Stimulated activated CD8-positive, alpha-beta memory T cell treated with anti-CD3 and anti-CD28 coated beads, Interleukin-7, amount 100 ng/mL, for 24 hours (primary cell): ENCODE measurements at places on chromosomes 5 and 9.

DNA sequence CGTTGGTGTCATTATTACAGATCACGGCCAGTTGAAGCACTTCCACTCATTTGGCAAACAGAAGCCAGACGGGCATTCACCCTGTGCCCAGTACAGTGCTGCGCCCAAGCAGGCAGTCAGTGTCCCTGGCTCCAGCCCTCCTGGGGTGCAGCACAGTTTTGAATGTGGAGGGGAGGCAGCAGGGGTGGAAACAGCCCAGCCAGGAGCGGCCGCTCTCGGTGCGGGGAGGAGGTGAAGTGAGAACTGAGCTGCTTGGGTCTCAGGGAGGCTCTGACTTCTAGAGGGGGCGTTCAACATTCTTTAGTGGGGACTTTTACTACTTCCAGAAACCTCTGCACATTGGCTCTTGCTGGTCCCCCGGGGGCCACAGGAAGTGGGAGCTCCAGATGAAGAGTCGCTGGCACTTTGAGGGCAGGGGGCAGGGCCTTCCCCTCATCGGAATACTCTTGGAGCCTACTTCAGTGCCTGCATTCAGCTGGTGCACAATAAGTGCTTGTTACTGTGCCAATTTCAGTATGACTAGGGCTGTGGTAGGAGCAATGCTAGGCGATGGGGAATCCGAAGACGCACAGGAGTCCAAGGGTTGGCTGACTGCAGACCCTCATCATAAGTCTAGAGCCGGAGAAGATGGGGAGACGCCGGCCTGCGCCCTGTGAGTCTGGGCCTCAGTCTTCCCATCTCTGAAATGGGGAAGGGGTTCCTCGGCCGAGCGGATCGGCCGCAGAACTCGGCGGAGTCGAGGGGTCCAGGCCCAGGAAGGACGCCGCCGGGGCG, 492 bp upstream of the NEK6 start:
- DNase-seq, result no peak

GRCh38 chr5:134576386-134577021, 51.0 kb downstream of the JADE2 start:
- no peak for DNase-seq

GRCh38 chr5:179193746-179194145, 133.6 kb downstream of the ZNF354C start:
- no peak for DNase-seq

GRCh38 chr5:61991430-61991829, 314.6 kb upstream of the KIF2A start:
- no peak for DNase-seq

GRCh38 chr9:112047538-112048066, 127.5 kb downstream of the SUSD1 start:
- no peak for DNase-seq

- no peak for DNase-seq
Observed at GRCh38 chr5:128424646-128425045, 113.4 kb downstream of the FBN2 start.

GRCh38 chr9:21413624-21414023, 4.7 kb downstream of the IFNA8 start:
- DNase-seq, result no peak

GRCh38 chr5:151214614-151215545, 9.0 kb downstream of the CCDC69 start:
- DNase-seq, result no peak

- no peak for DNase-seq
Observed at GRCh38 chr5:89313044-89313443, 430.1 kb upstream of the MEF2C start.

GRCh38 chr5:170573114-170573513, 69.3 kb downstream of the KCNIP1 start:
- no peak for DNase-seq

DNA sequence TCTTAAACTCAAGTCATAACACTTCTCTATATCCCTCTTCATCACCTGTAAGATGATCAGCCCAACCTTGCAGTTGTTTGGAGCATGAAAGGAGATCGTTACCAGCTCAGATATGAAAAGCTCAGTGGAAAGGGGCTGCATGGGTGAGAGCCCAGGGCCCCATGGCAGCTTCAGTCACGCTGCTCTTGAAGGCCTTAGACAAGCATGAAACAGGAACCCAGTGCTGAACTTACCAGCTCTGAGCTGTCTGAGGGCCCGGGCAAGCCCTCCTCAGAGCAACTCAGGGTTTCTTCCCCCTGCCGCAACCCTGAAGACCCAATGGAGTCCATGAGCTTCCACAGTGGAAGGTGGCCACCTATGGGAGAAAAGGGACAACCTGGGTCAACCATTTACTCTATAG, 3.3 kb downstream of the HK3 start:
- no peak for DNase-seq

DNA sequence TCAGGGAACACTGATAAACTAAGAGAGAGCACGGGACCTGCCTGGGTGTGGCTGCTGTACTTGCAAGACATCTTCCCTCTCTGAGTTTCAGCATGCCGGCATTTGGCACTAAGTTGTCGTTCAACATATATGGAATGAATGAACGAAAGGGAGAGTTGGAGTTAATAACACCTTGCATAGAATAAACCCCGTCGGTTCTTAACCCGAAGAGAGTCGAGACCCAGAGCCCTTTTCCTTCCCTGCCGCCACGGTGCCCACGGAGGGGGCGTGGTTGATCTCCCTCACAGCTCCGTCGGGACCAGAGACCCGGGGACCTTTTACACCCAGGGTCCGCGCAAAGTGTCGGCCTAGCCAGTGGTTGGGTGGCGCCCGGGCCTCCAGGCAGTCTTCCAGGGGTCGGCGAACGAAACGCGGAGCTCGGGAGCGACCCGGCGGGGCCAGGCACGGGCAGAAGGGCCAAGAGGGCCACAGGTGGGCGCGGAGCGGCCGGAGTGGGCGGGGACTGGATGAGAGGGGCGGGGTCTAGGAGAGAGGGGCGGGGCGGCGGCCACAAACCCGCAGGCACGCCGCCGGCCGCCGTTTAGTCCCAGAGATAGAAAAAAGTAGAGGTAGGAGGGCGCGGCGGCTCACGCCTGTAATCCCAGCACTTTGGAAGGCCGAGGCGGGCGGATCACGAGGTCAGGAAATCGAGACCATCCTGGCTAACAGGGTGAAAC, 735 bp upstream of the RPL26L1 start:
- DNase-seq, result peak; percentile 26

- DNase-seq, result no peak
Observed at GRCh38 chr5:162806195-162806594, 631.2 kb upstream of the CCNG1 start.

GRCh38 chr5:118126159-118126558, 862.2 kb downstream of the DTWD2 start:
- no peak for DNase-seq

DNA sequence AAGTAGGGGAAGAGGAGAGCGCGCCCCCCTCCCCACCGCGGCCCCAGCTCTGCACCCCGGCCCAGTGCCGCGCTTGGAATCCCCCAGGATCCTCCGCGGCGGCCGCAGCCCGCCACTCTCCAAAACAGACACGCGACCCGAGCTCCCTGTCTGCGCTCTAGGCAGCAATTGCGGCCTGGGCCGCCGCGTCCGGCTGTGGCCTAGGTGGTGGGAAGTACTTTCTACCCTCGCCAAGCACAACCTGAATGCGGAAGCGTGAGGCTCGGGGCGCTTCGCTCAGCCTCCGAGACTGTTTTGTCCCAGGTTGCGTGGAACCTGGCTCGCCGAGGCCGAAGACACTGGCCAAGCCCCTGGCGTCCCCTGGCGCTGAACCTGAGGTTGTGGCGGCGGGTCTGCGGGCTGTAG, 3.3 kb upstream of the FOXB2 start:
- DNase-seq, result no peak

DNA sequence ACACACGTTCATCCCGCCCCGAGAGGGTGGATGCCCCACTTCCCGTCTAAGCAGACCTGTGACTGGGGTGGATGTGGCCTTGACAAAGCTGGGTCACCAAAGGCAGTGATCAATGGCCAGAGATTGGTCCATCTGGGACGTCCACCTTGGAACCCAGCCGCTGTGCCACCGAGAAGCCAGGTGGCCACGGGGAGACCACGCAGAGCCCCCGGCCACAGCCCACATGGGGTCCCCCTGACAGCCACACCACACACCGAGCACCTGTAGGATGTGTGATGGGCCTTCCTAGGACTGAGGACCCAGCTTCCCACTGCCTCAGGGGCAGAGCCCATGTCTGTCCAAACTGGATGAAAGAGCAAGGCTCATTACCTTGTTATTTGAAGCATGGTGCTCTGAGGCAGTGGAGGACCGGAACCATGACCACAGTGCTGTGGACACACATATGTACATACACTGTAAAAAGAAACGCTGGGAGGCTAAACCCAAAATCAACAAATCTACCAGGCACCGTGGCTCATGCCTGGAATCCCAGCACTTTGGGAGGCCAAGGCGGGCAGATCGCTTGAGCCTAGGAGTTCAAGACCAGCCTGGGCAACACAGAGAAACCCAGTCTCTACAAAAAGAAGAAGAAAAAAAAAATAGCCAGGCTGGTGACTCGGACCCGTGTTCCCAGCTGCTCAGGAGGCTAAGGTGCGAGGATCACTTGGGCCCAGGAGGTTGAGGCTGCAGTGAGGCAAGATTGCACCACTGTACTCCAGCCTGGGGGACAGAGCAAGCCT, 50.1 kb downstream of the MRPL36 start:
- no peak for DNase-seq

- DNase-seq, result no peak
Observed at GRCh38 chr5:76745670-76746069, 29.7 kb downstream of the F2R start.

- no peak for DNase-seq
Observed at GRCh38 chr9:121217609-121218292, 16.1 kb upstream of the RAB14 start.

DNA sequence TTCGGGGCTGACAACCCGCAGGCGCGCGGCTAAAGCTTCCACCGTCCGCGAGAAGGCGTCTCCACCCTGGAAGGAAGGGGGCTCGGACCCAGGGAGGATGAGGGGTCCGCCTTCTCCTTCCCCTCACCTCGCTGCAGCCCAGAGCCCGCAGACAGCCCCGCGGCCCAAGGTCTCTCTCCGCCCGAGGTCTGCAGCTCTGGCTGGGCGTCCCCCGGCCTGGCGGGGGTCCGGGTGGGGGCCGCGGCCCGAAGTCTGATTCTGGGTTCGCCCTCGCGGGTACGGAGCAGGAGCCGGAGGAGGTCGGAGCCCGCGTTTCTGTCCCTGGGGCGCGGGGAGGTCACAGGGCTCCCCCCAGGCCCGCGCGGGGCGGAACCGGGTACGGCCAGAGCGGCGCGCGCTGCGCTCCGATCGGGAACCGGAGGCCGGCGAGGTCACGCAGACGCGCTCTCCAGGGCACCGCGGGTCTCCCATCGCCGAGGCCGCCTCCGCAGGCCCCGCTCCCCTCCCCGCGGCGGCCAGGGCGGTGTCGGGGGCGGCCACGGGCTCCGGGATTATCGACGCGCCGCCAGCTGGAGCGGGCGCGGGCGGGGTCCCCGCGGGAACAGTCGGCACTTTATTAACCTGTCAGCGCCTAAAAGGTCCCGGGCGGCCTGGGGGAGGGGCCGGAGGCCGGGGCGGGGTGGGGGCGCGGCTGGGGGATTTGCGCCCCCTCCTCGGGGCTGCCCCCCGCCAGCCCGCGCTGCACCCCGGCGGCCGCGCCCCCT, 11.6 kb downstream of the LHX3 start:
- no peak for DNase-seq

GRCh38 chr9:124042201-124042721, 30.7 kb downstream of the LHX2 start:
- DNase-seq, result no peak

GRCh38 chr9:86968258-86968920, 21.1 kb upstream of the GAS1 start:
- no peak for DNase-seq

DNA sequence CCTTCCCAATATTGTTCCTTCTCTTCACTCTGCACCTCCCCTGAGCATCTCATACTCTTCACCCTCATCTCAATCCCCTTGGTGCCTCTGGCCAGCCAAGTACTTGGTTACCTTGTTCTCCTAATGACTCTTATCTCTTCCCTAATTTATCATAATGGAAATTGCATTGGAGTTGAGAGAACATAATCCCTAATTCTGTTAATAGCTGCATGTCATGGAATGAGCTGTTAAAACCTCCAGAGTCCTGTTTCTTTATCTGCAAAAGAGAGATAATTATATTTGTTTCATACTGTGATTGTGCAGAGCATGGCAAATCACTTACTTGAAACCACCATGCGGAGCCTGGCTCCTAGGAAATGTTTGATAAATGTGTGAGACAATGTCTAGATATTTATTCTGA, 1074.9 kb upstream of the DMAC1 start:
- DNase-seq, result no peak

DNA sequence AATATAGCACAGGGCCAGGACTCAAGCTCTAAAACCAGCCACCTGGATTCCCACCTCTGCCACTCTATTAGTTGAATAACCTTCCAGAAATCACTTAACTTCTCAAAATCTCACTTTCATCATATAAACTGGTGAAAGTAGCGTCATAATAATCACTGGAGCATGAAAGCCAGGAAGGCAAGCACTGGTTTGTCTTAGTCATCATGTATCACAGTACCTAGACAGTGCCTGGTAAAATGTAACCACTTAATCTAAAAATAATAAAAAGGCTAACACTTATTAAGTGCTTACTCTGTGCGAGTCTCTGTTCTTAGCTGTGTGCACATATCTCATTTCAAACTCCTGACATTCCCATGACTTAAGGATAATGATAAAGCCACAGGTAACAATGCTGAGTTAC, 109.4 kb downstream of the ASTN2 start:
- no peak for DNase-seq

DNA sequence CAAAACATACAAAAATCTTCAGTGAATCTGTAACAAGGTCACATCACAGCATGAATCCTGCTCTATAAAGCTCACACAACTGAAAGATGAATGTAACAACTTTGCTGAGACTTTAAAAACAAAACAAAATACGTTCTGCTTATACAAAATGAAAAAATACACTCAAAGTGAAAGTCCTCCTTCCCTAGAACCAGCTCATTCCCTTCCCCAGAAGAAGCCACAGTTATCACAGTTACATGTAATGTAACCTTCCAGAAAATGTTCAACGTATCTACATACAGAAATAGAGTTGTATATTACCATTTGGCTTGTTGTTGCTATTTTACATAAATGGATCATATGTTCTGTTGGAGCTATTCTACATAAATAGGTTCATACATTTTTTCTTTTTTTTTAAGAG, 2.6 kb downstream of the AUH start:
- no peak for DNase-seq

DNA sequence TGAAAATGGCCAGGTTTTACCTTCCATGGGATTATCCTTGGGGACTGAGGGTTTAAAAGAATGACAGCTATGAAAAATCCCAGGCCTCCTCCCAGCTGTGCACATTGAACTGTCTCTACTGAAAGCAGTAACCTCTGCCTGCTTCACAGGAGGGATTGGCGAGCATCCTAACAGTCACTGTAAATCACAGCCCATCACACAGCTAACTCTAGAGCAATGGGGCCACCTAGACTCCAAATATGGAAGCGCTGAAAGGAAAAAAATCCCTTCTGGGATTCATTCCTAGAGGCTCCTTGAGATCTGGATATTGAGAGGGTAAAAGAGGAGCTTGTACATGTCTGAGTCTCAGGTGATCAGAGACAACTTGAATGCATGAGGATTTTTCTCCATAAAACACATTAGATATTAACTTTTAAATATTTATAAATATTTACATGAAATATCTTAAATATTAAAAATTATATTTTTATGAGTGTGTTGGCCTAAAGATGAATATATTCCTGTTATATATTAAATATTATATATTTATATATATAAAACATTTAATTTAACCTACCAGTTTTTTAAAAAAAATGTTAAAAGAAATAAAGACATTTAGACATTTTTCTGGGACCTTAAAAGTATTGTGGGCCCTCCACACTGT, 133.8 kb upstream of the SLC24A2 start:
- DNase-seq, result no peak

GRCh38 chr9:93731963-93732362, 155.6 kb downstream of the PHF2 start:
- no peak for DNase-seq

- DNase-seq, result no peak
Observed at GRCh38 chr5:9104571-9105339, 441.1 kb downstream of the SEMA5A start.
